Stimulated activated CD4-positive, alpha-beta T cell treated with anti-CD3 and anti-CD28 coated beads, Interleukin-4, amount 100 ng/mL, for 24 hours (primary cell): ENCODE measurements at places on chromosomes 5 and 9.

- DNase-seq: peak; percentile 11
Observed at GRCh38 chr5:1522601-1523479, 920 bp downstream of the LPCAT1 start.

GRCh38 chr5:16975950-16976624, 40.0 kb upstream of the MYO10 start:
- no peak for DNase-seq

- DNase-seq: no peak
Observed at GRCh38 chr5:86463339-86463738, 154.4 kb upstream of the COX7C start.

DNA sequence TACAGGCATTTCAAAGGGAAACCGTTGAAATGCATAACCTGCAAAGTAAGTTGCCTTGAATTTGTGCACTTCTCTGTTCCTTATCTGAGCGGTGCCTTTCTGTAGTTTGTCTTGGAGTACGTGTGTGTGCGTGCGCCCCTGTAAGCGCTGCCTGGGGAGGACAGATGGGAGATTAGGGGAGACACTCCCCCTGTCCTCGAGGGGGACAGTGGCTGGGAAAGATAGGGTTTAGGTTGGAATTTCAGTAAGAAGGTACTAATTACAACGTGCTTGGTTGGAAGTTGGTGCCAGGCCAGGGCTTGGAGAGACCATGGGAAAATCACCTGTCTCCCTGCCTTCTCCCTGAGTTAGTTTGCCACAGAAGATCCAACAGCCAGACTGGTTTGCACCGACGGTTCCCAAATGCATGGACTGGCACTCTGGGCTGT, 73.2 kb downstream of the PIK3R1 start:
- DNase-seq: no peak
